ENCODE measurements at places on chromosomes 3 and 15.

DNA sequence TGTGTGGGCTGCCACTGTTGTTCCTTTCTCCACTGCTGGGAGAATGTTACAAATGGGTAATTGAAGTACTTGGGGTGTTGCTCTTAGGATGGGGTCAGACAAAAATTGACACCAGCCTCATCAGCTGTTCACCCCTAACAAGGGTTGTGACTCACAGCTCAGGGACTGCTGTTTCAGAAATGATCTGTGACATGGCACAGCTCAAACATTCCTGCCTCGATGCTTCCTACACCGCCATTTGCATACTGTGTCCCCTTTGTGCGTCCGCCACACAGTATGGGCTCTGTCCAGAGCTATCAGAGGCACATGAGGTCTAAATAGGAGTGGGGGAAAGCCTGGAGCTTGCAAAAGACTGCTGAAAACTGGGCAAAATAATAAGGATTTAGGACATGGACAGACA, 43.9 kb downstream of the CCNL1 start:
- DNase-seq: no peak

- no peak for DNase-seq
Measured at GRCh38 chr3:170889630-170890029, 18.8 kb downstream of the EIF5A2 start.

- no peak for DNase-seq
Measured at GRCh38 chr3:115667738-115668065, 44.4 kb downstream of the GAP43 start.

- DNase-seq: no peak
Measured at GRCh38 chr15:98889930-98890695, 117.5 kb downstream of the PGPEP1L start.

- no peak for DNase-seq
Measured at GRCh38 chr3:4754180-4755086, 224.8 kb upstream of the BHLHE40 start.
